ENCODE measurements at places on chromosomes 2 and 18.

GRCh38 chr18:41144441-41144840 lies 810.6 kb upstream of the PIK3C3 start:
- DNase-seq, result peak; percentile 93

- no peak for DNase-seq
Observed at GRCh38 chr2:65070856-65071255, 14.6 kb downstream of the CEP68 start.

DNA sequence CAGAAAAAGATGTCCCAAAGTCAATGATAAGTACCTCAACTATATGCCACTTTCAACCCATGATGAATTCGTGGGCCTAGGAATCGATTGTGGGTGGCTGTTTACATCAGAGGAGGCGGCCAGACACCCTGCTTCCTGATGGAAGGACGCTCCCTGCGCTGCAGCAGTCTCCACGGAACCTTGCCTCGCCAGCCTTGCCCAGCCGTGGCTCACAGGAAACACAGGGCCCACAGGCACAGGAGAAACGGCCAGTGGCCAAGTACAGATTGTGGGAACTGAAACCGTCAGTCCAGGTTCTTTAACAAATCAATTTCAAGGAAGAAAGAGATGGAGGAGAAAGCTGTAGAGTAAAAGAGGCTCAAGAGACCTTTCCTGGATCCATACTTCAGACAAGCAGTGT lies 101.5 kb upstream of the NFATC1 start:
- no peak for DNase-seq

GRCh38 chr18:13629841-13630715 lies 96.3 kb downstream of the FAM210A start:
- DNase-seq, result peak; percentile 44

DNA sequence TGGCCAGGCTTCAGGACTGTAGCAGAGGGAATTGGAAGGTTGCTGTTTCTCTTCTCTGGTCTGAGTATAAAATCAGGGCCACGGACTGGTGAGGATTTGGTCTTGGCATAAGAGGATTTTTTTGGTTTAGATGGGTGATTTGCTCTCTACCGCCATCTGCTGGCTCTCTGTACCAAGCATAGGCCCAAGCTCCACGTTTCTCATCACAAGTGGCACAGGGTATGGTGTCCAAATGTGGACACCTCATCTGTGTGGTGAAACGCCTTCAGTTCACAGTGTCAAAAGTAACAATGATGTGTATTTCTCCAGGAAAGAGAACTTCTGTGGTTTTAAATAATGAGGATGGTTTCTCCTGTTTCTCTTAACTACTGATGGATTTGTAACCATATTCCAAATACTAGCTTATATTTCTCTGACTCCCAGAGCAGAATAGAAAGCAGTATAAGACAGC lies 115.1 kb downstream of the EML6 start:
- DNase-seq, result peak; percentile 71

GRCh38 chr18:12742453-12742852 lies 39.6 kb downstream of the PSMG2 start:
- DNase-seq, result peak; percentile 96

- DNase-seq, result peak; percentile 61
Observed at GRCh38 chr2:209423562-209424198, at the start of gene MAP2. Gene MAP2 (plus strand): TSS chr2:209424047. CDS start chr2:209653171, 229,124 bp downstream.

GRCh38 chr18:47118981-47119380 lies 31.3 kb downstream of the HDHD2 start:
- no peak for DNase-seq

- DNase-seq, result no peak
Observed at GRCh38 chr18:25067275-25068025, 284.5 kb downstream of the ZNF521 start.

- no peak for DNase-seq
Observed at GRCh38 chr2:17765398-17765797, 11.5 kb downstream of the GEN1 start.

DNA sequence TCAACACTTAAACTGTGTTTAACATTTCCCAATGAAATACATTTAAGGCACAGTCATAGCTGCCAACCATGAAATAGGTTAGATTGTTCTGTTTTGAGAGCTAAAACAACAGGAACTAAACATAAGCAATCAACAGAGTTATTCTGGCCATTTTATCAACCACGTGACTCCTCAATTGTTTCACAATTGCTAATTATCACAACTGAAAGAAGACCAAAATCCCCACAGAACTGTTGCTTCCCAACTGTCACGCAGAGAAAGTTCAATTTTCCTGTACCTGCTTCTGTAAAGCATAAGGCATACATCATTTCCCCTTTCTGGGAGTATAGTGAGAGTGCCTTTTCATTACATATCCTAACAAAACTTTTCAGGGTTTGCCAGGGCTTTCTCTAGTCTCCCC lies 248.6 kb downstream of the EPHA4 start:
- no peak for DNase-seq

DNA sequence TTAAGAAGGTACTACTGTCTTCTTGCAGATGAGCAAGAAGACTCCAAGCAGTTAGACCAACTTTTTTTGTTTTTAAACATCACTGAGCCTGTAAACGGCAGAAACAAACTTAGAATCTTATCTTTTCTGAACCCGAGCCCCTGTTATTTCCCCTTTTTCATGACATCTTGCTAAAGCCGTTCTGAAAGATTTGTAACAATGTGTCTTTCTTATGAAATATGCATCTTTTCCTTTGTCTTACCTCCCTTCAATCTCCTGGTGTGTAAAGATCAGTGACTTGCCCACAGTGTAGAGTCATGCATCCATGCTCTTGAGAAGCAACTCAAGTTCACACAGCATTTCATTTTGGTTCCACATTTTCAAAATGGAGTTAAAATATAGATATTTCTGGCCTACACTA lies 288.8 kb upstream of the CELF4 start:
- no peak for DNase-seq

- DNase-seq, result no peak
Observed at GRCh38 chr2:12728221-12728777, 11.6 kb downstream of the TRIB2 start.

GRCh38 chr2:168896783-168897182 lies 4.3 kb upstream of the G6PC2 start:
- no peak for DNase-seq

DNA sequence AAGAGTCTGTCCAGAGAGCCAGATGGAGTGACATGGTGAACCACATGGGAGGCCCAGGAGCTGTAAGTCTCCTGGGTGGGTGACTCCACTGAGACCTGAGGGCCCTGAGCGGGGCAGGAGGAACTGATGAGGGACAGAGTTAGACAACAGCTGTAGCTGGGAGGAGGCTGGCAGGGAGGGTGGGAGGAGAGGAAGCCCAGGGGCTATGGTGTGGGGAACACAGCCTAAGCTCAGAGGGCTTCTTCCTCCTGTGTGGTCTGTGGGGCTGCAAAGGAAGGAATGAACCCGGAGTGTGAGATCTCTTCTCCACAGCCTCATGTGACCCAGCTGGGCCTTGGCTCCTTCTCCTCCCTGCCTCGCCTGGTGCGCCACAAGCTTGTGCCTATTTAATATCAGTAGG lies 395.6 kb upstream of the HS6ST1 start:
- DNase-seq, result no peak

DNA sequence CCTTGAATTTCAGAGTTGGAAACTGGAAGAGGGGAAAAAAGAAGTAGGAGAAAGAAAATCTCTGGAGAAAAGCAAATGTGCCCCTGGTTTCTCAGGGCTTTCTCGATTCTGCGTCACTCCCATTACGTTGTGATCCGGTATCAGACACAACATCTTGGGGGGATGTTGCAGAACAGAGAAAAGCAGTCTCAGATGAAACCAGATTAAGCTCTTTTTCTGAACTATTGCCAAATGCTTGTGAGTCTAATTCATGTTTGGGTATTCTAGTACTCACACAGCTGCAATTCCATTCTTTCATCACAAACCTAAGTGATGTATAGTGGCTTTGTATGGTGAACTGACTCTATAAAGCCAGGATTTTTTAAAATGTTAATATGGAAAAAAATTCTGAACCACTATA lies 233.2 kb downstream of the TCF4 start:
- no peak for DNase-seq

- no peak for DNase-seq
Observed at GRCh38 chr2:122238006-122238559, 482.6 kb downstream of the TSN start.

DNA sequence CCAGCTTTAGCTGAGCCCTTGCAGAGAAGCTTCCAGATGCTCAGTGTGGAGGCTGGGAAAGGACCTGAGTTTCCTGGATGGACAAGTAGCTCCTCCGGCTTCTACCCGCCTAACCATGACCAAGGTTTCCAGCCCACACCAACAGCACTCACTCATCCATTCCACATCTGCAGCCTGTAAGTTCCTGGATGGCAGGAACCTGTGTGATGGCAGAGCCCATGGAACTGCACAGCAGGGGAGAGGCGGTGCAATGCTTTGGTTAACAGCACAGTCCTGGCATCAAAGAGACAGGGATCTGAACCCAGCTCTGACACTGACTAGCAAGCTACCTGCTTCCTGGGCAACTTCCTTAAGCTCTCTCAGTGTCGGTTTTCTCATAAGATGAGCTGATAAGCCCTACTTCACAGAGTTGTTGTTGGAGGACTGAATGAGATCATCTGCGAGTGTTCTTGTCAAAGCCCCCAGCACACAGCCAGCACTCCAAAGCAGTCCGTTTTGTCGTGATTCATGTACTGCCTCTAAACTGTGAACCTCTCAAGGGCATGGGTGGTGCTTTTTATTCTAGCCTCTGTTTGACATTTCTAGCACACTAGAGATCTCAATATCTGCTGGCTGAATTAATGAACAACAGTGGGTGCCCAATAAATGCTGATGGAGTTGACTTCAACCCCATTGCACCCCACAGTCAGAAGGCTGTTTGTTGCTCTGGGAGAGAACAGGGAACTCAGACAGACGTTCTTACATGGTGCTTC lies 41.6 kb upstream of the OTOF start:
- no peak for DNase-seq

- DNase-seq, result peak; percentile 96
Observed at GRCh38 chr18:34978953-34979608, 62.1 kb upstream of the MAPRE2 start.

GRCh38 chr2:9814129-9814868 lies 29.0 kb upstream of the TAF1B start:
- DNase-seq, result no peak

DNA sequence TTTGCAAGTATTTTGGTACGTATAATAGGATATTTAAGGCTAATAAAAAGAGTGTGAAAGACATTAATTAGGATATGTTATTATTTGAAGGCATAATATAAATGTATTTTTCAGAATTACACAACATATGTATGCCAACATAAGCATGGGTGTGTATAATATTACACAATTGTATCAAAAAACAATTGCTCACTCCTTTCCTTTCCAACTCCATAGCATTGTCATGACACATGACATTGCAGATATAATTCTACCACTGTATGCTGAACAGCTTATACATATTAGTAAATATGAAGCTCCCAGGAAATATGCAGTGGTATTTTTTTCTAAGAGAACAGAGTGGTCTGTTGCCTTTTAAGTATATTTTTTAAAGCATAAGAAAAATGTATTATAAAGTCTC lies 593.1 kb downstream of the TMX3 start:
- DNase-seq, result peak; percentile 79

- no peak for DNase-seq
Observed at GRCh38 chr2:65979446-65979845, 455.5 kb upstream of the MEIS1 start.

GRCh38 chr2:133235968-133236367 lies 332.3 kb downstream of the NCKAP5 start:
- peak; percentile 74 for DNase-seq

DNA sequence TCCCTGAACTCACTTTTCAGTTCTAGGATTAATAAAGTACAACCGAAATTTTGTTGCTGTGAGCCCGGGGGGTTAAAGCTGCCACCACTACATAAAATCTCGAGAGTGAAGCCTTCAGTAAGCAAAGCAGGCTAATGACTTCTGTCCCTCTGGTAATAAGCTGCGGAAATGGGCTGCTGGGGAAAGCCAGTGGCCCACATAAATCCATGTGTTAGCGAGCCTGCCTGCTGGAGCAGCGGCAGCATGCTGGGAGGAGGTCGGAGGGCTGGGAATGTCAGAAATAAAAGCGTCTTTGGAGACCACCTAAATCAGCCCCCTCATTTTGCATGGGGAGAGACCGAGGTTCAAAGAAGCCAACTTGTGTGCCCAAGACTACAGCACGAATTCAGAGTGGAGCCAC lies 371.7 kb downstream of the TNS1 start:
- no peak for DNase-seq

GRCh38 chr2:33365264-33365970 lies 111.0 kb upstream of the RASGRP3 start:
- DNase-seq, result no peak

GRCh38 chr2:230946429-230947234 lies 21.6 kb upstream of the GPR55 start:
- DNase-seq, result no peak

- DNase-seq, result no peak
Observed at GRCh38 chr2:220748875-220749479, 823.1 kb downstream of the EPHA4 start.

DNA sequence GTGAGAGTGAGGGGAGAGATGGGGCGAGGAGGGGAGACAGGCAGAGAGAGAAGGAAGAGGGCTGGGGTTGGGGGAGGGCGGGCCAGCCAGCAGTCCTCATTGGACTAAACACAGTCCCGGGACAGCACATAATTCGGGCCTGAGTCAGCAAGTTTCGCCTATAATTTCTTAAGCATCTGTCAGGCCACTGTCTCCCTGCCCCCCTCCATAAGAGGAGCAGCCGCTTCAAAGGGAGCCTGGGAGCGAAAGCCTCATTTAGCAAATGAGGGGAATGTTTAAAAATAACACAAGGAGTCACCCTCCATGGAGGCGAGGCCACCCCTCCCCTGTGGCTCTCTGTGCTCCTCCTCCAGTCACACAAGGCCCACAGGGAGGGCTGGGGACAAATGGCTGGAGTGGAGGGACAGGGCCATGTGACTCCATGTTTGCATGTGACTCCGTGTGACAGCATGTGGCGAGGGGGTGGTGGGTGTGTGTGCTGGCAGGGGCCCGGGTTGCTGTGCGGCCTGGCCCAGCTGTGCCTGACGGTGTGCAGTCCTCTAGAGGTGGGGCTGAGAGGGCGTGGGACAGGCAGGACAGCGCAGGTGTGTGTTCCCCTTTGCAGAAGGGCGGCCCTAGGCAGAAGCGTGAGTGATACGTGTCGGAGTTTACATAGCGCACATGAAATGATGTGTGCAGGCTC lies 162.4 kb downstream of the CELF4 start:
- DNase-seq, result peak; percentile 20

- DNase-seq, result peak; percentile 17
Observed at GRCh38 chr2:169709981-169710380, 15.7 kb downstream of the PHOSPHO2 start.

DNA sequence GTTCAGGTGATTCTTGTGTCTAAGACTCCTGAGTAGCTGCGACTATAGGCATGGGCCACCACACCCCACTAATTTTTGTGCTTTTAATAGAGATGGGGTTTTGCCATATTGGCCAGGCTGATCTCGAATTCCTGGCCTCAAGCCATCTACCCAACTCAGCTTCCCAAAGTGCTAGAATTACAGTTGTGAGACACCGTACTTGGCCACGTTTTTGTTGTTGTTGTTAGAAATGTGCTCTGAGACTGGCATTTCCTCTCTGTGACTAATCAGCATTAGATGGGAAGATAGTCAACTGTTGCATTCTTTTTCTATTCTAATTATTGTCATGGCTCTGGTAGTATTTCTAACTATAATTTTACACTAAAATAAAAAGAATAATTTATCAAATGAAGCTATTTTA lies 191.7 kb downstream of the CAMKMT start:
- DNase-seq, result peak; percentile 84
